Fibroblast of skin of abdomen (primary cell): ENCODE measurements at places on chromosomes 4 and X.

GRCh38 chrX:20665481-20665880 is 398.8 kb upstream of the RPS6KA3 start:
- peak; percentile 50 for DNase-seq

DNA sequence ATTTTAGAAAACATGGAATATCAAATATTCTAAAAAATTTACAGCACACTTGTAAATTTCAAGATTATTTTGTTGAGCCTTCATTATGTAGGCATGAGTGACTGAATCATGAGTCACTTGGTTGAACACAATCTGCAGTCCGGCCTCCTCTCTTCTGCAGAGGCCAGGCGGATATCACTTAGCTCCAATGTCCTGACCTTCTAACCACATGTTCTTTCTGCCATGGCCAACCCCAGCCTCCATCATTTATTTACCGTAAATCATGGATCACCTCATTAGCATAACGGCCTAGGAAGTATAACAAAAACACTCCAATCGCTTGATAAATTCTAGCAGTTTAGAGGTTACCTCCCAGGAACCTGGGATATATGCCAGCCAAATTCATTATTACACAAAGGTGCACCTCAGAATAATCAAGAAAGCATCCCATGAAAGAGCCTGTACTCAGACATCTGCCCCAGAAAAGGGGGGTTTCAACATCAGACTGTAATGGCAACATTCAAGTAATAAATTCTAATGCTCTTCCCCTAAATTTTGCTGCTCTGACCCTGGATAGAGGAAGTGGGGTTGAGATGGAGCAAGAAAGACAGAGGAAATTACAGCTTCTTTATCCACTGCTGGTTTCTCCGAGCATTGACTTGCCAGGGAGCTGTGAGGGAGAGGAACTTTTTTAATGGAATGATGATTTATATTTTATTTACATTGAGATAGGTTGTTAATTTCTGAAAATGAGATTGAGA is 2153.6 kb upstream of the AGA start:
- peak; percentile 53 for DNase-seq

DNA sequence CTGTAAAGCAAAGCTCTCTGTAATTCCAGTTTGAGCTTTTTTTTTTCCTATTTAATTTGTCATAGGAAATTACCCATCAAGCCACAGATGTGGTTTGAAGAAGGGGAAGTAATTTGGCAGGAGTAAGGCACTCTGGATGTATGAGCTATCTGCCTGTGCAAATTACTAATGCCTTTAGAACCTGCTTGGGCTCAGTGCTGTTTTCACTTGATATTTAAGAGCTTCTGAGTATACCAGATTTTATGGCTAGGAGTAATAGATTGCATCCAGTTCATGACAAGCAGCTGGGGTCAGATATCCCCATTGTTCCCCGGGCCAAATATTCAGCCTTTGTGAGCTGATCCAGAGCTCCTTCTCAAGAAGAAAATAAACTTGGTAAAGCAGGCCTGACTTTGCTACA is 89.1 kb downstream of the DCAF8L2 start:
- peak; percentile 70 for DNase-seq

DNA sequence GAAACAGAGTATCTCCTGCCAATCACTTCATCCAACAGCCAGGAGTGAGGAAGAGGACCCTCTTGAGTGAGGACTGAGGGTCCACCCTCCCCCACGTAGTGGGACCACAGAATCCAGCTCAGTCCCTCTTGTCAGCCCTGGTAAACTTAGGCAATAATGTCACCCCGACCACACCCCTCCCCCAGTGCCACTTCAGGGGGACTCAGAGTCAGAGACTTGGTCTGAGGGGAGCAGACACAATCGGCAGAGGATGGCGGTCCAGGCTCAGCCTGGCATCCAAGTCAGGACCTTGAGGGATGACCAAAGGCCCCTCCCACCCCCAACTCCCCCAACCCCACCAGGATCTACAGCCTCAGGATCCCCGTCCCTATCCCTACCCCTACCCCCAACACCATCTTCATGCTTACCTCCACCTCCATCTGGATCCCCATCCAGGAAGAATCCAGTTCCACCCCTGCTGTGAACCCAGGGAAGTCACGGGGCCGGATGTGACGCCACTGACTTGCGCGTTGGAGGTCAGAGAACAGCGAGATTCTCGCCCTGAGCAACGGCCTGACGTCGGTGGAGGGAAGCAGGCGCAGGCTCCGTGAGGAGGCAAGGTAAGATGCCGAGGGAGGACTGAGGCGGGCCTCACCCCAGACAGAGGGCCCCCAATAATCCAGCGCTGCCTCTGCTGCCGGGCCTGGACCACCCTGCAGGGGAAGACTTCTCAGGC is at the start of the genes CSAG1 and MAGEA12:
CSAG1 (minus strand) TSS at position 461 of the 715 bp plus-strand sequence. CDS start 1,261 bp downstream, outside the sequence.
MAGEA12 (plus strand) TSS at position 497 of the 715 bp plus-strand sequence. CDS start 2,405 bp downstream, outside the sequence.
- no peak for DNase-seq

GRCh38 chr4:160316036-160316435 is 1213.2 kb downstream of the RAPGEF2 start:
- DNase-seq: no peak

DNA sequence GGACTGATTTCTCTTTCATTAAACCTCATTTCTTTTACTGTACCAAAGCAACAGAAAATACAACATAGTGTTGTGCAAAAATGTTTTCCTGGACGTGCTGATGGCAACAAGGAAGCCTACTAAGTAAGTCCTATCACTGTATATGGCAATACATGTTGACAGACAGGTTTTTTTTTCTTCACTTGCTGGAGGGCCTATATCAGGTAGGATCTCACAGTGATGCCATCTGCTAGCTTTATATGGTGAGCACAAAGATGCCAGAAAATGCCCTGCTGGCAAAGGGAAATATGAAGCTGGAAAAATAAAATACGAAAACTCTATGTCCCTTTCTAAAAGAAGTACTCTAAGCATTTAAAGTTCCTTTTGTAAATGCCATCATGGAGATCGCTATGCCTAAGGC is 119.0 kb upstream of the PDLIM3 start:
- DNase-seq: no peak

DNA sequence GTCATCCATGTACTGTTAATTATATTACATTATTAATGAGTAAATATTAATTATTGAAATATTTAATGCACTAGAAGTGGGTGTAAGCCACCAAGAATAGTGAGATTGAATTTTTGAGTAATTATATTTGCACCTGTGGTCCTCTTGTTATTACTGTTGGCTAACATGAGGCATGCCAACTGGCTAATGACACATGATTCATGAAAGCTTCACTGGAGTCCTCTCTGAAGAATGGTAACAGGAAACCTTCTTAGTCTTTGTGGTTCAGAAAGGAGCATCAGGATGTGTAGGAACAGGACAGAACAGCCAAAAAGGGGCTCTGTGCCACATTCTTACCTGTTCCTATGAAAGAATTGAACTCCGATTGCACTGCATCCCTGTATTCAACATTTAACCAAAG is 65.2 kb downstream of the SLC4A4 start:
- no peak for DNase-seq

DNA sequence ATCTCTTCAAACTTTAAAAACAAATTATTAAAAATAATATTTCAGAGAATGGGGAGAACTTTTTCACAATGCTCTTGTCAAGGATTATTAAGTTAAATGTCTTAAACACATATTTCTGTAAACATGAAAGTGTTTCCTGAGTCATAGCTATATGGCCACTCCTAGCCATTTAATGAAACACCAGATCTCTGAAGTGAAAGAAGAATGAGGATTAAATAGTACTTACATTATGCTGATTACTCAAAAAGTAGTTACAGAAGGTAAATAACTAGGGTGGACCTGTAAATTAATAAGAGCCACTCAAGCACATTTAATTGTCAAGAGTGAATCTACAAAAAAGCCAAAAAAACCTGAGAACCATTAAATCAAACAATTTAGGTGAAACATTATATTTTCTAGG is 57.6 kb upstream of the GALNT7 start:
- no peak for DNase-seq

DNA sequence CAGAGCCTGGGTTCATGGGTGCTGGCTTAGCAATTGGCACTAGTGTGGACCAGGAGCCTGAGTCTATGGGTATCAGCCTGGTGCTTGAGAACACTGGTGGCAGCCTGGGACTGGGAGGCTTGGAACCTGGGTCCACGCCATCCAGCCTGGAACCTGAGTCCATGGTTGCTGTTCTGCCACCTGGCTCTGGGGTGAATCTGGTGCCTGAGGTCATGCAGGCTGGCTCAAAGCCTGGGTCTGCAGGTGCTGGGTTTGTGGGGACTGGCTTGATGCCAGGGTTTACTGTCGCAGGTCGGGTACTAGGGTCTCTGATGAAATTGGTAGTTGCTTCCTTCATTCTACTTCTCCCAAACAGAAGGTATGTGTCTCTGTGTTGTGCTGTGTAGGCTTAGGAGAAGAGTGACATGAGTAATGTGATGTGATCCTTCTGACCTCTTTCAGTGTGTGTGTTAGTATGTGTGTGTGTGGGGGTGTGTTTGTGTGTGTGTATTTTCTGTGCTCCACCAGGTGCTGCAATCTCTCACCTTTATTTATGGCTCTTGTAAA is 517.0 kb upstream of the EPHA5 start:
- DNase-seq: no peak

GRCh38 chr4:170386511-170386910 is 296.8 kb upstream of the AADAT start:
- DNase-seq: peak; percentile 51
